Activated CD4-positive, alpha-beta T cell treated with anti-CD3 and anti-CD28 coated beads, Interleukin-10, Interleukin-2, amounts not matched to agents 100 ng/mL and 50 ng/mL, durations not matched to agents 16 hours and 8 hours (primary cell): ENCODE measurements at places on chromosomes 11 and 22.

DNA sequence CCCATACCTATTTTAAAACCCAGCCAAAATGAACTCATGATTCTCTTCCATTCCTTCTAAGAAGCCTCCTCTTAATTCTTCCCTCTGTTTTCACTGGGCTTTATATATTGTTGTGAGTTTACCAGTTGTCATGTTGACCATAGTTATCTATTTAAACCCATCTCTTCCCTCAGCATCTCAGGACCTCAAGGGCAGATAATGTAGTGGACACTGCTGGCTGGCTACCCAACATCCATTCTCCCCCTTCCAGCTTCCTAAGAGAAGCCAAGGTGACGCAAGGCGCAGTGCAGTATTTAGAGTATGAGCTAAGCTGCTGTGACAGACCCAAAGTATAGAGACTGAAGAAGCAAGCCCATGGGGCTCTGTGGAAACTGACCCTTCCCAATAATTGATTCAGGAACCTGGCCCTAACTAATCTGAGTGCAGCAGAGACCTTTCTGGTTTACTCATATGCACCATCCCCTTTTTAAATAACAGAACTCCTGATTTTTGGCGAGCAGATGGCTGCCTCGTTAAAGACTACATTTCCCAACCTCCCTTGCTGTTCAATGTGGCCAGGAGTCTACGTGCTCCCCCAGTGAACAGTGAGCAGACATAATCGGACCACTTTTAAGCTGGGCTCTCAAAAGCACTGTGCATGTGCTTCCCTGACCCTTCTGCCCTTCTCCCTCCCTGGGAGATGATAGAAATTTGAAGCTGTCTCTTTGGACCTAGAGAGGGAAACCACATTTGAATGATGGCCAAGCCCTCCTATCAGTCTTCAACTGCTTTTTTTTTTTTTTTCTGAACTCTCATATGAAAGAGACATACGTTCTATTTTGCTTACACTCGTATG, 28.1 kb upstream of the CREB3L1 start:
- DNase-seq, result no peak

GRCh38 chr11:2529636-2530035, 84.8 kb downstream of the KCNQ1 start:
- DNase-seq, result no peak

GRCh38 chr11:66919923-66920322, 38.3 kb downstream of the PC start:
- DNase-seq, result no peak

DNA sequence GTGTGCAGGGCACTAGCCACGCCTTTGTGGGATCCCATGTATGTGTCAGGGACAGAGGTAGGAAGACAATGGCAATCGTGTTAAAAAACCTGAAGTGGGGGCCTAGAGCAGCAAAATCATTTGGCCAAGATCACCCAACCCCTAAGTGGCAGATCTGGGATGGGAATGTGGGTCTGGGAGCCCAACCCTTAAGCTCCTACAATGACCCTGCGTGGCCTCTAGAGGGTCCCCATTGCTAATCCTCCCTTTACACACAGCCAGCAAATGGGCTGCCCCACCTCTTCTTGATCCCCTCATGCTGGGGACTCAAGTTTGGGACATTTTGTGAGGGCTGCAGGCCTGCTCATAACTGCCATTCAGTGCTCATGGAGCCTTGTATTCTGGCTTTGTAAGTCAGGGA, 73.2 kb upstream of the SUSD2 start:
- no peak for DNase-seq

DNA sequence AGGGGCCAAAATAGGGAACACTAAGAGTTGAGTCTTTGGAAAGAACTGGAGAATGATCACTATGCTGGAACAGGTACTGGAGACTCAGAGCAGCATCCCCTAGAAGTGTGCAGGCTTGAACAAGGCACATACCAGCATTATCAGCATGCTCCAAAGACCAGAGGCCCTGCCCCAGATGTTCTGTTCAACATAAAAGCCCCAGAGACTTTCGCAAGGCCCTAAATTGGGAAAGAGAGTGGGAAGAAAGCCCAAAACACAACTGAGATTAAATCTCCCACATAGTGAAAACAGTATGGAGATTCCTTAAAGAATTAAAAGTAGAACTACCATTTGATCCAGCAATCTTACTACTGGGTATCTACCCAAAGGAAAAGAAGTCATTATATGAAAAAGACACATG, 9.4 kb downstream of the CNGA4 start:
- DNase-seq, result no peak

- DNase-seq, result no peak
Measured at GRCh38 chr11:60111793-60112192, 23.3 kb downstream of the MS4A2 start.

GRCh38 chr22:38239101-38239761, 33.6 kb downstream of the TMEM184B start:
- DNase-seq, result no peak

GRCh38 chr11:58061813-58062212, 31.1 kb downstream of the OR6Q1 start:
- DNase-seq, result no peak

DNA sequence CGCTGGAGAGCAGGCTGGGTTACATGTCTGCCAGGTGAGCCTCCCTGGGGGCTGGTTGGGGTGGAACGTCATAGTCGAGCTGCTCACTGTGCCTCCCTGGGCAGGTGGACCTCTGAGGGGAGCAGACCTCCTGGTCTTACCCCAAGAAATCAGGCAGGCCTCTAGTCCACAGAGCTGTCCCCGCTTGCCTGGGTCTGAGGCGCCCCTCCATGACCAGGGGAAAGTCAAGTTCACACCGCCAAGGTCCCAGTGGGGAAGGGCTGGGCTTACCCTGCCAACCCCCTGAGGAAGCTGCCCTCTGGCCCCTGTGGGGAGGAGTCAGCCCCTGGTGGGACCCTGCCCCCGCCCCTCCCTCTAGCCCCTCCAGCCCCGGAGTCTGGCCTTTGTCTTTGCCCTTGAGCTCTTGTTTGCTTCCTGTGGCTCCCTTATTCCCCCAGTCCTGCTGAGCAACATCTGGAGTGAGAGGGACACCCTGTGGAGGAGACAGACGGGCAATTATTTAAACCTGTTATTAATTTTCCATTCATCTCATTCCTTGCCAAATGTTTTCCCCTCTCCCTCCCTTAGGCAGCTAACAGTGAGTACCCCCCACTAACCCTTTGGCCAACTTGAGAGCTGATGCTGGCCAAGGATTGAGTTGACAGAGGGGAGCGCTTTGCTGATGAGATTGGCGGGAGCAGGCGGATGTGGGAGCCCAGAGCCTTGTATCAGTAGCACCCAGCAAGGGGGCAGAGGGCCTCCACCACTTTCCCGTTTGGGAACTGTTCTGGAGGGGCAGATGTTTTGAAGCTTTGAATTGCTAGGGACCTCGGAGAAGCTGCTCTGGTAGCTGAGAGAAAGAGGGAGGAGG, 83.4 kb downstream of the CEP164 start:
- DNase-seq, result no peak

DNA sequence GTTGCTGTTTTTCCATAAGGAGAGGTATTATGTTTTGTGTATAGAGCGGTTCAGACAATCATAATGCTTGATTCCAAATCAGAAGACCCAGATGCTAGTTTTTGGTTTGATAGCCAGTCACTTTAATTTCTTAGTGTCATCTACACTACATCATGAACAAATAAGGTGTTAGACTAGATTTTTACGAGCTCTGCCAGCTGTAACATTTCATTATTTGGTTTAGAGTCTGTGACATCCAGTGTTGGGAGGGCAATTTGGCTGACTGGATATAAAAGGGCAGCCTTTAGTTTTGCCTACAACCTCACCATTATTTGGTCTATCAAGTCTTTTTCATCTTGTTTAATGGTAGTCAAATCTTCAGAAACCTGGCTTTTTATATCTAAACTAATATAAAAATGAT, 30.2 kb upstream of the FBXO3 start:
- DNase-seq, result no peak

GRCh38 chr11:126518972-126519690, 163.6 kb downstream of the ST3GAL4 start:
- no peak for DNase-seq

DNA sequence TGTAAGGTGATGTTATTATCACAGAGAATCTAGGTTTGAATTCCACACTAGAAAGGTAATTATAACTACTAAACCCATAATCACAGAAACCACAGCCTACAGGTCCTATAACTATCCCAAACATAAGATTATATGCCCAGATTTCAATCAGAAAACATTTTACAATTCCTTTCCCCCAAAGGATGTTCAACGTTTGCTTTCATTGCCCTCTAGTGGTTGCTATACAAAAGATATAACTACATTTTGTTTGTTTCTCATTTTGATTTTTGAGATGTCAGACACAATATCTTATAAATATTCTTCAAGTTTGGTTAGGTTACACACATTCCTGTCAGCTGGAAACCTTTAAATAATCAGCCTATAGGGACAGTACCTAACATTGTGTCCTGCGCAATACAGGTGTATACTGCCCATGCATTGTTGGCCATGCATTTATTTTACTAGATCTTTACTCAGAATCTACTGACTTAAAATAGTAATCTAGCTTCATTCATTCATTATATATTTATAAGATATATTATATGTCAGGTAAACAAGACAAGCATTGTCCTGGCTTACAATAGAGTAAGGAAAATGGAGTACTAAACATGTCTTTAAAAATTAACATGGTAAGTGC, 530.5 kb upstream of the CCDC90B start:
- DNase-seq, result peak; percentile 27

GRCh38 chr11:123047266-123047946, 14.5 kb downstream of the HSPA8 start:
- no peak for DNase-seq
